ENCODE measurements at places on chromosomes 5 and 9.

GRCh38 chr9:134403682-134404301, 77.5 kb downstream of the RXRA start:
- no peak for DNase-seq

- DNase-seq = no peak
These were observed 363.9 kb downstream of the AGTPBP1 start for GRCh38 chr9:85377731-85378289.

DNA sequence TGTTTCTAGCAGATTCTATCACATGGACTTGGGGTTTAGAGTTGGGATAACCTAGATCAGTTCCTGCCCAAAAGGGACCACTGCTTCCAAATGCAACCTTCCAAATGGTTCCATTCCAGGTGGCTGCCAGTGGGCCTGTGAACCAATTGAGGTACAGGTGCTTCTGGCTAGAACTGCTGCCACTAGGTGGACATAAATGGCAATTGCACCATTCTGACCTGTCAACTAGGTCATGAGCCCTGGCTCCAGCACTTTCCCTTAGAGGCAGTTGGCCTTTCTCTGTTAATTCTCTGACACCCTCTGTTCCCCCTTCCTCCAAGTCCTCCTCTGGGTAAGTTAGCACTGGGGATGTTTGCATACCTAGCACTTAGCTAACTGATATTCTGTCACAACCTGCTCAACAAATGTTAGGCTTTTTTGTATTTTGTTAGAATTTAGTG, 16.6 kb upstream of the HEMGN start:
- DNase-seq = peak; percentile 90

GRCh38 chr9:18951936-18952335, 81.1 kb downstream of the SAXO1 start:
- DNase-seq = no peak

DNA sequence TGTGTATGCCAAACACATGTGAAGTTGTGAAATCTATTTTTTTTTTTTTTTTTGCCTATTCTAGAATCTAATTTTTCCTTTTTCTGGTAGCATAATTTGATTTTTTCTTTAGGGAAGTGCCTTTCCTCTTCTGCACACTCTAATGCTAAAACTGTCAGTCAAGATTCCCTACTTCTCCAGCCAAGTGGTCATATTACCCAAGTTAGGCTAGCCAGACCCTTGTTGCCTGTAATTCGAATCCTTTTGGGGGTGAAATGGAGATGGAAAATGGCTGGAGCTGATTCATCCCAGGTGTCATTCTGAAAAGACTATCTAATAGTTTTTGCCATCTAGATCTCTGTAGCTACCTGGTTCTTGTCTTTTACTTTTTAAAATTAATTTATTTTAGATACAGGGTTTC, 24.8 kb upstream of the UBAP1 start:
- DNase-seq = peak; percentile 20

- DNase-seq = no peak
These were observed 3.2 kb upstream of the NUP214 start for GRCh38 chr9:131122158-131122557.

DNA sequence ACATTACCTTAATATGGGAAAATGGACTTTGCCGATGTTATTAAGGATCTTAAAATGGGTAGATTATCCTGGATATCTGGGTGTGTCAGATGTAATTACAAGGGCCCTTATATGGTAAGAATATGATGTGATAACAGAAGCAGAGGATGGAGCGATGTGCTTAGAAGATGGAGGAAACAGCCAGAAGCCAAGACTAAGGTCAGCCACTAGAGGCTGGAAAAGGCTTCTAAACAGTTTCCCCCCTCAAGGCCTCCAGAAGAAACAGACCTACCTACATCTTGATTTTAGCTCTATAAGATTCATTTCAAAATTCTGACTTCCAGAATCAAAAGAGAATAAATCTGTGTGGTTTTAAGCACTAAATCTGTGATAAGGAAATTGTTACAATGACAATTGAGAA, 131.9 kb downstream of the CAAP1 start:
- no peak for DNase-seq

DNA sequence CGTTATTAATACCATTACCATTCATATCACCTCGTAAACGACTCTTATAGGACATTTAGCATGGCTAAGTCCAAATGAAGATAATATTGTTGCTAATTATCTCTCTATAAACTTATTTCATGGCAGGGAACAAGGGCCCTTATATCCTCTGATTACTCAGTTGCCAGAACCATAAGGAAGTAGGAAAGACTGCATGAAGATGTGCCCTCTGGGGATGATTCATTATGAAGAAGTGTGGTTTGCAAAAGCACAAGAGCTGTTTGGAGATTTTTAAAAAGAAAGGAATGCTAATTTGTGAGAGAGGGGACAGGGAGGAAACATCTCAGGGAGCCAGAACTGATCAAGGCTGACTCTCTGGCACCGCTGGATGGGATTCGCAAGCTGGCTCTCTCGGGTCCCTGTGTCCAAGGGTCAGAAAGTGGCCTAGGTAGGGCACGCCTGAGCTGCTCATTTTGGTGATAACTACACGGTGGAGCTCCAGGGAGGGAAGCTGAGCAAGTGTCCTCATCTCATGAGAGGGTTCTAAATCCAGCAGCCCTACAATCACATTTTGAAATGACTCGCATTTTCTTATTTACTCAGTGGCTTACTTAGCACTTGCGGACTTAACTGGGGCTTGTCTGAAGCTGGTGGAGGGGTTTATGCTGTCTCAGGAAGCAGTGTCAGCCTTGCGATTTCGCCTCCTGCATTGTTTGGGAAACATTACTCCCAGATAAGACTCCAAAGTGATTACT, 136.8 kb downstream of the C5orf15 start:
- no peak for DNase-seq

DNA sequence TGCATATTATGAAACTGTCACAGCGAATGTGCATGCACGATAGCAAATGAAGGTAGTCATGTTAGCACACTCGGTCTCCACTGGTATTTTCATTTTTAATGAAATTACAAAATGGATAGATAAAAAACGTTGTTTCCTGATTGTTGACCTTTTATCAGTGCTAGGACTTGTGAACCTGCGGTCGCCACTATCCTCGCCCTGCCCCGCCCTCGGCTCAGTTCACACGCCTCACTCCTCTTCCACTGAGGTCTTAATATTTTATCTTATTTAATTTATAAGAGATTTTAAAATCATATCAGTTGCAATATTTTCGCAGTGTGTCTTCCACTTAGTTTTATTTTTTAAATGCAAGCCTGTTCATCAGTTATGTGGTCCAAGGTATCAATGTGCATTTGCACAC, 382.6 kb upstream of the IRX4 start:
- no peak for DNase-seq

- DNase-seq = peak; percentile 59
These were observed at the start of gene ZNF474 for GRCh38 chr5:122129306-122129705. Gene ZNF474, plus strand, starts transcription at chr5:122129546. Its CDS starts 22,445 bp downstream, at chr5:122151991.

- no peak for DNase-seq
These were observed 30.8 kb downstream of the BTF3 start for GRCh38 chr5:73529081-73529480.

- no peak for DNase-seq
These were observed 3.7 kb downstream of the ANXA2R start for GRCh38 chr5:43036409-43036808.

GRCh38 chr5:169563369-169563768, 20.2 kb upstream of the SPDL1 start:
- DNase-seq = no peak

DNA sequence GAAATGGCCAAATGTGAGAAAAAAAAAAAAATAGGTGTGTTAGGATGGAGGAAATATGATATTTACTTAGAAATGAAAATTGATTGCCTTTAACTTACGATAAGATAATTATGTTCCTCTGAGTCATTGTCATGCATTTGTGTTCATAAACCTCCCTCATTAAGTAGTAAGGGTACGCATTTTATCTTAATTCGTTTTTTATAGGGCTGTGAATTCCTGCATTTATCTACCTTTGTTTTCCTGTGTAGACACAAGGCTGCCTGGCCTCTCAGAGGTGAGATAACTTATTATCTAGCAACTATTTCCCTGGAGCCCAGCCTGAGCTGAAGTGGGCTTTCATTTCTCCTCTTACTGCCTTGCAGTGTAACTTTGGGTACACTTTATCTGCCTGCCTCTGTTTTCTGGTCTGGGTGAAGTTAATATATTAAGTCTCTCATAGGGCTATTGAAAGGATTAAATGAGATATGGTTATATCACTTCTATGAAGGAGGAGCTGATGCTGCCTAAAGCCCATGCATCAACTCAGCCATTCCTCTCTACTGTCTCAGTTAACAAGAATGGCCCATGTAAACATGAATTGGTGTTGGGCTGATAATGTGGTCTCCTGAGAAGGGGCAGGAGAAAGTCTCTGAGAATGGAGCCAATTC, 103.8 kb upstream of the KLF4 start:
- DNase-seq = no peak

GRCh38 chr5:115599502-115599901, 2.8 kb downstream of the TICAM2 start:
- DNase-seq = no peak

DNA sequence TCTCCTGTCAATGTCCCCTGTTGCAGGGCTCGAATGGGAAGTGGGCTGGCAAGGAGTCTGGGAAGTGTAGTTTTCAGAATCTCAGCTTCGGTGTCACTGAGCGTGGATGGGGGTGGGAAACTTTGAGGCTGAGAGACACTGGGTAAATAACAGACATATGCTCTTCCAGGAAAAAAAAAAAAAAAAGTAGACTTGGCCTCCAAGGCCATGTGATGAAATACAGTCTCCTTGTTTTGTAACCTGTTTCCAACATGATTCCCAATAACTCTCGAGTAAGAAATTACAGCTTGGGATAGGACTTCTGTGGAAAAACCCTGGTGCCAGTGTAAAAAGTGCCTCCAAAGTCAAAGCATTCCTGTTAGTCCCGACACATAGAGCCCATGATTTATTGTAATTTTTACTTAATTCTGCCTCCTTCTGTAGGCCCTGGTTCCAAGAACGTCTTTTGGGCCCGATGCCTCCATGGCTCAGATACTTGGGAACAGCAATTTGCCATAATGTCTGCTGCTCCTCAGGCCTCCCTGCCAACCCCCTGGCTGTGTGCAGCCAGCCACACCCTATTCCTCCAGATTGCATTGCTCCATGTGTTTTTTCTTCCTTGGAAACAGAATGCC, 119.5 kb upstream of the TNC start:
- DNase-seq = no peak

Measured in iPS-NIHi11 (cell line).